Stimulated activated CD4-positive, alpha-beta T cell treated with anti-CD3 and anti-CD28 coated beads, Interleukin-15, amount 100 ng/mL, for 24 hours (primary cell): ENCODE measurements at places on chromosomes 5 and 9.

GRCh38 chr5:89542736-89543135, 659.8 kb upstream of the MEF2C start:
- no peak for DNase-seq

- DNase-seq: no peak
Measured at GRCh38 chr5:78716206-78716605, 67.6 kb upstream of the LHFPL2 start.

DNA sequence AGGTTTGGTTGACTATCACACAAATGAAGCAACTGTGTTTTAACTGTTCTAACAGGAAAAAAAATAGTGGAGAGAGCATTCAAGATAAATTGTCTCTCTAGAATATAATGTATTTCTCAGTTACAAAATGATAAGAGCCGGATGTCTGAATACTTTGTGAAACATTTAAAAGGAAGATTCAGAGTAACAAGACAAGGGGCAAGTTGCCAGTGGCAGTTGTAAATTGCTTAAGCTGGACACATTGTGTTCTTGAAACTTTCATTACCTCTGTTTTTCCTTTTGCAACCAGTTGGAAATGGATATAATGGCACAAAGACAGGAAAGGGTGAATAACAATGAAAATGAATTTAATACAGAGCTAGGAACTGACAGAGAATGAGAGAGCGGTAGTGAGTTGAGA, 15.2 kb upstream of the TBCA start:
- no peak for DNase-seq

- no peak for DNase-seq
Measured at GRCh38 chr5:124740991-124741583, 5.4 kb downstream of the ZNF608 start.

DNA sequence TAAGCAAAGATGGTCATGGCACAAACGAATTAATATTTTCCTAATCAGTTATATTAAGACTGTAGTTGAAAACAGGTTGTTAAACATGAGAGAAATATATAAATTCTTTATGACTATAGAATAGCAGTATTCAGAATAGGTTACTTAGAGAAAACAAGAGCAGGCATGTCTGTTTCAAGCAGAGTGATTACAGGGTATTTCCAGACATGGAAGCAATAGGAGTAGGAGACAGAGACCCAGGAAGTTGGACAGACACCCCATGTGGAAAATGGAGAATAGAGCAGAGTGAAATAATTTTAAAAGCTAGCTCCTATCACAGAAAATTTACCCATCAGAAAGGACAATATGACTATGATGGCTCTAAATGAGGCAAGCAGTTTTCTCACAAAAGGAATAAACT, 111.5 kb downstream of the IZUMO3 start:
- no peak for DNase-seq

DNA sequence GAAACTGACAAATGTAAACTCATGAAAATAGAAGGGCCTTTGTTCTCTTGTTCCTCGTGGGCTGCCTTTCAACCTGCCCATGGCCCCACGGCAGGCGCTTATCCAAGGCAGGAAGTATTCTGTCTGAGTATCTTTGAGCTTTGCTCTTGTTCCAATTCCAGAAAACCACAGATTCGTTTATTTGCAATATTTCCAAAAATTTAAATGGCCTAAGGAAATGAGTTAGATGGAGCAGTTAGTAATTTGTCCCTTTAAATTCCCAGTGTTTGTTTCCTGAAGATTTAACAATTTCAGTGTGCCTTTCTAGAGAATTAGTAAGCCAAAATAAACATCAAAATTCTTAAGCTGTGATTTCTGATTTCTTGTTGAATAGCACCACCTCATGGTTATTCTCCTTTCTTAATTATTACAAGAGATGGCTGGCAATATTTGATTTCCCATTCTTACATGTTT, 299.4 kb upstream of the RASA1 start:
- no peak for DNase-seq

DNA sequence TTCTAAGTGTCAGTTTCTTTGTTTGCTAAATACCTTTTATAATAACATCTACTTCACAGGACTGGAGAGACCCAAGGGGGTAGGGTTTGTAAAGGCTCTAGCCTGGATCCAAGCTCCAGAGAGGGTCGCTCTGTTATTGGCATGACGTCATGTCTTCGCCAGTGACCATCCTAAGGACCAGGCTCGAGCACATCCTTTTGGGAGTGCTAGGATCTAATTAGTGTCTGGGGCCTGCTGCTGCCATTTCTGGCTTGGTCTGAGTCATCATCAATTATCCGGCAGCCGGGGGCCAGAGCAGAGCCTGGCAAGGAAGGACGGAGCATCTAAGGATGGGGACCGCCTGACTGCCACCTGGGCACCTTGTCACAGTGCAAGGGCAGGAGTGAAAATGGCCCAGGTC, 153.0 kb downstream of the NSG2 start:
- no peak for DNase-seq

- no peak for DNase-seq
Measured at GRCh38 chr9:125956102-125956501, 208.9 kb downstream of the PBX3 start.

- DNase-seq: no peak
Measured at GRCh38 chr5:134451936-134452505, 40.3 kb upstream of the CDKN2AIPNL start.

DNA sequence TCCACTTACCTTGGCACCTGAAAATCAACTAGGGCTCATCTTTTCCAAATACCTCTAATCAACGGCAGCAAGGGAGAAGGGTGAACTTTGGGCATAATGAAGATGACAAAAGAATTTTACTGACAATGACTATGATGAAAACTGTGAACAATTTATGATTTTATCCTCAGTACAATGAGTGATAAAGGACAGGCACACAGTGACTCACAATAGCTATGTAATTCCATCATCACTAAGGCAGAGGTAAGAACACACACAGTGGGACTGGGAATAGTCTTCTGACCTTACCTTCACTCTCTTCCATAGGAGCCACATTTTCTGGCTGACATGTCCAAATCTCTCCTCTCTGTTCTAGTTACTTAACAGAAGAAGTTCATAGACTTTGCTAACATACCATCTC, 26.1 kb upstream of the KCNV2 start:
- no peak for DNase-seq

- DNase-seq: peak; percentile 41
Measured at GRCh38 chr5:10645146-10645545, 81.3 kb downstream of the ANKRD33B start.

- no peak for DNase-seq
Measured at GRCh38 chr5:57292336-57292735, 118.5 kb downstream of the GPBP1 start.

GRCh38 chr9:125894566-125894965, 147.4 kb downstream of the PBX3 start:
- no peak for DNase-seq
